ENCODE measurements at places on chromosomes 6 and 20. TPM values are rescaled to one million over a fixed set of nuclear protein-coding genes. Genes with fewer than 3 reads are reported as not detected.

Gene PTK6
- total RNA-seq = 2.0 TPM

Gene KIF25
- total RNA-seq = not detected

Gene BMP2
- not detected for total RNA-seq

Gene SSTR4
- total RNA-seq = not detected

Gene PDYN
- total RNA-seq = not detected
